Stimulated activated naive CD4-positive, alpha-beta T cell (primary cell): ENCODE measurements at places on chromosomes 3 and 15.

DNA sequence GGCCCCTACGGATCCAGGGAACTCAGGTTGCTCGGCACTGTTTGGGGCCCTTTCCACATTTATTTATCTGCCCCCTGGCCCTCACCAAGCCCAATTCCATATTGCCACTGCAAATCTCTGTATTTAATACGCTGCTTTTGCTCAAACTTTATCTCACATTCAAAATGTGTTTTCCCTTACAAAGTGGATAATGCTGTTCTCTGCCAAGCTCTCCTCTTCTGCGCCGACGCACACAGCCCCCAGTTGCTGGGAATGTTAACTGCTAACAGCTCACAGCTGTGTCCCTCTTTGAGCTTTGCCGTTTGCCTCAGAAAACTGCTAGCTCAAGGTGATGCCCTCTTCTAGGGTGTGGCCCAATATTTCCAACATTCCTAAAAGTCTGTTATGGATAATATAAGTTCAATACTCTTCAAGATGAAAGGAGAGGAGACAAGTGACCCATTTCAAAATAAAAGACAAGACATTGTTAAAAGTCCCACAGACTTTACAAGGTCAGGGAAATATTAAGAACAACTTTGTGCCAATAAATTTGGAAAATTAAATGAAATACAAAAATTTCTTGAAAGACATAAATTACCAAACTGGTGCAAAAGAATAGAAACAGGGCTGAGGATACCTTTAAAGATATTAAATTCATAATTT, 12.6 kb upstream of the FBN1 start:
- no peak for DNase-seq

GRCh38 chr3:152021951-152022461, 148.6 kb downstream of the SUCNR1 start:
- DNase-seq, result no peak

DNA sequence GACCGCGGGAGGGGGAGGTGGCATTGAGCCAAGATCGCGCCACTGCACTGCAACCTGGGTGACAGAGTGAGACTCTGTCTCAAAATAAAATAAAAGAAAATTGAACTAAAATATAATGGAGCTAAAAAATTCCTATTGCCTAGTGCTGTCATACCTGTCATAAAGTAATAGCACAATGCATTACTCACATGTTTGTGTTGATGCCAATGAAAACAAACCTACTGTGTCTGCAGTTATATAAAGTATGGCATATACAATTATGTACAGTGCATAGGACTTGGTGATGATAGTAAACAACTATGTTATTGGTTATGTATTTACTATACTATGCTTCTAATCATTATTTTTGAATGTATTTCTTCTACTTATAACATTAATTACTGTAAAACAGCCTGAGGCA, 411.6 kb downstream of the CADM2 start:
- no peak for DNase-seq

GRCh38 chr15:66840615-66841390, 138.8 kb downstream of the SMAD6 start:
- no peak for DNase-seq

GRCh38 chr3:142975316-142975995, 12.0 kb upstream of the PAQR9 start:
- DNase-seq, result no peak

GRCh38 chr3:117557464-117558090, 848.0 kb downstream of the TUSC7 start:
- DNase-seq, result no peak

DNA sequence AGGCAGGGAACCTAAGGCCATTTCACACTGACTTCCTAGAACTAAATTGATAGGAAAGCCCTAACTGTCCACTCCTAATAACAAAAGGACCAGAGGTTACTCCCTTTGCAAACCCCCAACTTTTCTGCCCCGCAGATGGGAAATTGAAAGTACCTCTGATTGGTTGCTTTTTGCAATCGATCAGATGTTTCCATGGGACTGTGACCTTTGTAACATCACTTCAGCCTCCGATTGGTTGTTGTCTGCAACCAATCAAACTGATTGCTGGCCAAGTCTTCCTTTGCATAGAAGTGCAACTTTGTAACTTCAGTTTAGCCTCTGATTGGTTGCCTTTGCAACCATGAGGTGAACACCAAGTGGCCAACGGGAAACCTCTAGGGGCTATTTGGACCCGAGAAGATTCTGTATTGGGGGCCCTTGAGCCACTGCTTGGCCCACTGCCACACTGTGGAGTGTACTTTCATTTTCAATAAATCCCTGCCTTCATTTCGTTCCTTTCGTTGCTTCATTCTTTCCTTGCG, 11.3 kb upstream of the KNL1 start:
- no peak for DNase-seq

GRCh38 chr3:85574006-85574705, 615.4 kb downstream of the CADM2 start:
- DNase-seq, result no peak

DNA sequence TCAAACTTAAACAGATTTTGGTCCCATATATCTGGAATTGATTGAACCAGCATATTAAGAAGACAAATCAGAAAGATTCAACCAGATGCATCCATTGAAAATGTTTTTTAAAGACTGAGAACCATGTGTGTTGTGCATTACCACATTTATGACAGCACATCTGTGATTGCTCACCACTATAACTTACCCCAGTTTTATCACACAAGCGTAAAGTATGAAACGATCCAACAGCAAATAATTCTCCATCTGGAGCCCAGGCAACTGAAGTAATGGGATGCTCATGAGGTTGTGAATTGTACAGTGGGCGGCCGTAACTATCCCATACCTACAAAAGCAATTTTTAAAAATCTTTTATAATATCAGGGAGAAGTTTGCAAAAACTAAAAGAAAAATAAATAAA, 43.2 kb downstream of the IFT80 start:
- no peak for DNase-seq

DNA sequence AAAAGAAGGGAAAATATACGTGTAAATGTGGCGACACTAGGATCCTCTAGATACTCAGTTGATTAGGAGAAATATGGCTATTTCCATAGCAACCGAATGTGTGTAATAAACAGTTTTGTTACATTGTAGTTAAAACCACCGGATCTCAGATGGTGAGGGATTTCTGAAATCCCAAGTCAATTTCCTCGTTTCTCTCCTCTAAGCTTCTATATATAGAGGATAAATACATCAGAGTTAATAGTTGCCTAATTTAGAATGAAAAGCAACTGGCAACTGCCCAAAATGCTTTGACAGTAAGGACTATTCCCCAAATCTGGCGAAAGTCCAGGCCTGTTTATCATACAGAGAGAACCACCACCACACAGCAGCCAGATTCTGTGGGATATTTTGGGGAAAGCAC, 112.6 kb downstream of the GABRB3 start:
- no peak for DNase-seq

DNA sequence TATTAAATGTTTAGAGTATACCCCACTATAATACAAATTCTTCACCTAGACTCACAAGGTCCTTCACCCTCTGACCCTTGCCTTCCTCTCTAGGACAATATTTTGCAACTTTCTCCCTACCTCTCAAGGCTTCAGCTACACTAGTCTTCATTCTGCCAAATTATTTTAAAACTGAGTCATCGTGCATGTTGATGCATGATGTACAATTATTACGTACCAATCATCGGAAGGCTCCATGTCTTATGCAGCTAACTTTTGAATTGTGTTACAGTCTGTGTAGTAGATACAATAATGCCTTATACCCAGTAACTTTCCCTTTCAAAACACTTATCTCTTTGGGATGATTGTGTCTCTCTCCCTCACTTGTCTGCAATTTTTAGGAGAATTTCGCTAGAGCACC, 98.5 kb upstream of the ROBO2 start:
- DNase-seq, result no peak

GRCh38 chr3:170835336-170835735, 34.7 kb downstream of the RPL22L1 start:
- DNase-seq, result no peak

- no peak for DNase-seq
Observed at GRCh38 chr3:64900156-64900555, 212.4 kb upstream of the ADAMTS9 start.

DNA sequence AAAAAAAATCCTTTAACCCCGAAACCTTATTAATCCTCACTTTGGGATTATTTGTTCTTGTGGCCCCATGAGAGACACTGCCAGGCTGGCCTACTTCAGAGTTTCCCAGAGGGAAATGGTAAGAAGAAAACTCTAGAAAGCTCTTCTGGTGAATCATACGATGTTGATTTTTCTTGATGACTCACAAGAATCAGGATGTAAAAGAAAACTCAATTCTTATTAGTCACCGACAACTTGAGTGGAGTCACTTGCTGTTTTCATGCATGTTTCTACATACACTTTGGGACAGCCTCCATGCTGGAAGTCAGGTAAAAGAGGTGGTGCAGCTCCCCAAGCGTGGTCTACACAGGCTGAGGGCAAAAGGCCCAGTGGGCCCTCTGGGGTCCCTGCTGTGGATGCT, 42.8 kb downstream of the MYO5C start:
- no peak for DNase-seq

DNA sequence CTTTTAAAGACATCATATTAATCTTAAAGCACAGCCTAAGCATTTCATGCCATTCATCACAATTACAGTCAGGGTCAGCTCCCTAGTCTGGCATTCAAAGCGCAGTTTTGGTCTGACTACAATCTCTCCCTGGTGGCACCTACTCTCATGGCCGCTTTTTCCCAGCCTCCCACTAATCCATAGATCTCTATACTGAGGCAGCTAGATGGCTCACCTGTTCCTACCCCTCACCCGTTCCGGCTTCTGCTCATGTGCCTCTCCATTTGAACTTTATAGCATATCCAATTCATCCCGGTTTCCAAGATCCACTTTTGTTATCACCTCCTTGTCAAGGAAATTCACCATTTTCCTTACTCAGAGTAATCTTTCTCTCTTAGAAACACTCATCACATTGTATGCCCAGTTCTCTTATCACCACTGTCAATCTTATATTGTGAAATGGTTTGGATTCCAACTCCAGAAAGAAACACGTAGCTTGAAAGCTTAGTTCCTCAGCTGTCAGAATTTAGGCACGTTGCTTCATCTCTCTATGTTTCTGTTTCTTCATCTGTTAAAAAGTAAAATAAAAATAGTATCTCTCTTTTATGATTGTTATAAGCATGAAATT, 220.0 kb upstream of the UBE2E2 start:
- no peak for DNase-seq

- no peak for DNase-seq
Observed at GRCh38 chr15:65870889-65871533, 1.7 kb downstream of the RAB11A start.

DNA sequence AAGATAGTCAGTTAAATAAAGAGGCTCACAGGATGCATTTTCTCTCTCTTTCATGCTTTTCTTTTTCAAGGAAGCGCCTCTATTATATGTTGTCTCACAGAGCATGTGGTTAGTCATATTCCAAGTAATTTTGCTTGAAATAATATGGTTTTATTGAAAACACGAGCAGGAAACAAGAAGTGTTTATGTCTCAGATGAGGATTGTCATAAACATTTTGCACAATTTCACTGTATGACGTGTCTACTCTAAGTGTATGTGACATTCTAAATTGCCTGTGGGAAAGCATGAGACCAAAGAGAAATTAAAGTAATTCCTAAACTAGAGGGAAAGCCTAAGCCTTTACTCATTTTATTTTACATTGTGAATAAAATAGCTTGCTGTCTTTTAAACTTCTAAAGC, 818.6 kb downstream of the EPHA3 start:
- DNase-seq, result no peak

DNA sequence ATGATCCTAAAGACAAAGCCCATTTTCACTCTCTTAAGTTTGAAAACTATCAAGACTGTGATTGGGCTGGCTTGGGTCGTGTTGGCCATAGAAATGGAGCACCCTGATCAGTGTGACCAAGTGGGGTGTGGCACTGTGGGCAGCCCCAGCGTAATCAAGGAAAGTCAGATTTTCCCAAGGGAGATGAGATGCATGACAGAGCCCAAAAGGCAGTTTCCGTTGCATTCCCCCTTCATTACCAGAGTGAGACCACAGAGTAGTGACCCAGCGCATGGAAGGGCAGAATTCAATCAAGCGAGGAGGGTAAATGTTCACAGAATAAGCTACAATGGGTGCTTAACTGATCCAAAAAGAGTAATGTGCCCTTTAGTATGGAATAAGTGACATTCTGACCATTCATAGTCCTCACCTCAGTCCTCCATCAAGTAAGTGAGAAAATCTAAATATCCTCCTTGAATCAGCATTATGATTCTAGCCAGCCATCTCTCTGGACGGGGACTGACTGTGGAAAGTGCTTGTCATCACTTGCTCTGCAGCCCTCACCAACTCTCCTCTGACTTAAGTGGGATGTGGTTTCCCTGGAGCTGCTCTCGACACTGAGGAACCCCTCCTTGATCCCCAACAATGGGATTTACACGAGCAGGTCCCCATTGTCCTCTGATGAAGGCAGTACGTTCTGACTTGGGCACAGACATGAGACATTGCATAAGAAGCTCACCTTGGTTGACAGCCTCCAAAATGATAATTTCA, 430.5 kb downstream of the OCA2 start:
- no peak for DNase-seq

GRCh38 chr3:126290325-126290724, 66.9 kb downstream of the KLF15 start:
- no peak for DNase-seq

GRCh38 chr3:168671091-168671490, 575.4 kb upstream of the GOLIM4 start:
- no peak for DNase-seq

DNA sequence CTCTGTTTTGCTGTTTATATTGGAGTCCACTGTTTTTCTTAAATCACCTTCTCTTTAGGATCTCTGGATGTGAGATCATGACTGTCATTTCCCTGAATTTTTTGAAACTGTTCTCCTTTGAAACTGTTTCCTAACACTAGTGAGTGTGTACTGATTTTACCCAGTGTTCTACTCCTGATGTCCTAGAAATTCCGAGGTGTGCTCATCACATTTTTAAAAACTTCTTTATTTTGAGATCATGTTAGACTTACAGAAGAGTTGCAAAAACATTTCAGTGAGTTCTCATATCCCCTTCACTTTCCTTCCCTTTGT, 292.6 kb downstream of the NFKBIZ start:
- no peak for DNase-seq

DNA sequence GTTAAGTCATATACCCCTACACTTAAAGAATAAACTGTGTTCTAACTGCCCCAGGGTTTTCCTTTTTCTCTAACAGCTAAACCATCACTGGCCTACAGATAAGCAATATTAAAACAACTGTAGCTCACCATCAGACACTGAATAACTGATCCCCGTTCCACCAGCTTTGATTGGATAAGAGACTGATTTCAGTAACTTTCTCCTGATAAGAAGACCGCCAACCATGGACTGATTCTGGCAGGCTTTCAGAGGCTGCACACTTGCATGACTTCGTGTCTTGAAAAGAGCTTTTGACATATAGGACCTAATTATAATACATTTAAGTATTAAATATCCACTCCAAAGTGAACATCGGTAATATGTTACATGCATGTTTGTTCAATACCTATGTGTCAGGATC, 15.3 kb upstream of the CEP97 start:
- no peak for DNase-seq

- DNase-seq, result no peak
Observed at GRCh38 chr3:112074006-112074405, 12.2 kb upstream of the C3orf52 start.

- DNase-seq, result no peak
Observed at GRCh38 chr3:64047787-64048186, 24.5 kb upstream of the PSMD6 start.

- DNase-seq, result no peak
Observed at GRCh38 chr15:101242999-101243336, 8.9 kb downstream of the CHSY1 start.

GRCh38 chr15:66229790-66230465, 23.6 kb downstream of the MEGF11 start:
- DNase-seq, result no peak
